ENCODE measurements at places on chromosomes 4 and X.

DNA sequence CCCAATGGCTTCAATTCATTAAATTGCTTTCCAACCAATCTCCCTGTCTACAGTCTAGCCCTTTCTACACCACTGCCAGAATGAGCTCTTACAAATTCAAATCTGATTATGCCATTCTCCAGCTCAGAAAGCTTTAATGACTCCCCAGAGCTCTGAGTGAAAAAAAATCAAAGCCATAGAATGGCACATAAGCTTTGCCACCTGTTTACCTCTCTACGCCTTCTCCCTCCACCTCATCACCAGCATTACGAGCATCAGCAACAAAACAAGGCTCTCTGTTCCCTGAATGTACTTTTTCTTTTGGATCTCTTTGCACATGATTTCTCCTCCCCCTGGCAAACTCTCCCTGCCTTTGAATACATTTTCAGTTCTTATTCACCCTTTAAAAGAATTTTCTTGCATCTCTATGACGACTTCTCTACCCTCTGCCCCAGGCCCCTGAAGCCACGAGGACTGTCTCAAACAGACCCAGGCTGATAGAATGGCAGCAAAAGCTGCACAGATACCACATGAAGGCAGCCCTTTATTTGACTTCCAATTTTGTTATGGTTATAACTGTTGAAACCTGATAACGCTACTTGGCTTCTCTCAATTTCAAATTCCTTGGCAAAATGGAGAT is 516.0 kb downstream of the PCDH7 start:
- no peak for DNase-seq

- DNase-seq, result no peak
Measured at GRCh38 chr4:7146059-7146785, 46.1 kb upstream of the SORCS2 start.

- no peak for DNase-seq
Measured at GRCh38 chr4:129641179-129641578, 545.2 kb downstream of the C4orf33 start.

- DNase-seq, result no peak
Measured at GRCh38 chrX:51860679-51861078, 32.7 kb upstream of the MAGED1 start.

DNA sequence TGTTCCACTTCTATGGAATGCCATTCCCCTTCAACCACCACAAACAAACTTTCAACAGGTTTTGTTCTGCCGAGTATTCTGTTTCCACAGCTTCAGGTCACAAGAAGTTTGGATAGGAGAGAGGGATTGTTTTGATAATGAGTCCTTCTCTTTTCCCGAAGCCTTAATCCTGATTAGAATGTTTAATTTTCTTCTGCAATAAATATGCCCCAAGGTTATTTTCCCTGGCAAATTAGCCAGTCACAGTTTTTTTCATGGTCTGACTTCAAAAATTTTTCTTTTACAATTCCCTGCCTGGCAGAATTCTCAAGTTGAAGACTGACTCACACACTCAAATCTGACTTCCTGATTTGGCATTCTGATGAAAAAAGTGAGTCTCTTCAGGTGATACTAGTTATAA is 33.1 kb upstream of the EDNRA start:
- no peak for DNase-seq

Data from stimulated activated CD4-positive, alpha-beta T cell treated with anti-CD3 and anti-CD28 coated beads, TNF-alpha, amount 100 ng/mL, for 48 hours (primary cell).